Activated CD4-positive, CD25-positive, alpha-beta regulatory T cell treated with anti-CD3 and anti-CD28 coated beads, Interleukin-2, amount 50 U/mL, for 16 hours (primary cell): ENCODE measurements at places on chromosomes 16 and 17.

DNA sequence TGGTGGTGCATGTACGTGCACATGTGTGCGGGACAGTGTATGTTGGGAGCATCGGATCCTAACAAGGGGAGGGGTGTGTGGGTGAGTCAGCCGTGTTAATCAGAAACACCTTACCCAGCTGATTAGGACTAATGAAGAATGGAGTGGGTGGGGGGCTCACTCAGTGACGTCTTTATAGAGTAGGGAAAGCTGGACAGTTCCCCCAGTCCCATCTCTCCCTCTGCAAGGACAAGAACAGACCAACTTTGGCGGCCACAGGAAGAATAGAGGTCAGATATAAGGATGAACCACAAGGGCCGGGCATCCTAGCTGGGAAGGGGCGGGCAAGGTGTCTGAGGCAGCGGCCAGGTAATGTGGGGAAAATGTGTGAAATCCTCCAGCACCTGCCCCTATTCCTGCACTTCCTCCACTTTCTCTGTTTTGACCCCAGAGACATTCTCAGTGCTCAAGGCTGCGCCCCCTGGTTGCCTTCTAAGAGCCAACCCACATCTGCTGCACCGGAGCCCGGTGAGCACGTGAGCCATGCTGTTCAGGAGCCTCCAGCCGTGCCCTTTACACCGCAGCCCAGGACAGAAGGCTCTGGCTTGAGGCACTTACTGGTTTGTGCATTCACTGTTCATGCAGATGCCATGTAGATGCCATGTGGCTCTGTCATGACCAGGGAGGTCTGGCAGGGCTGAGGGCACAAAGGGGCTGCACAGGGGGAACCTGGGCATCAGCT is 18.9 kb upstream of the TBX21 start:
- DNase-seq: no peak

DNA sequence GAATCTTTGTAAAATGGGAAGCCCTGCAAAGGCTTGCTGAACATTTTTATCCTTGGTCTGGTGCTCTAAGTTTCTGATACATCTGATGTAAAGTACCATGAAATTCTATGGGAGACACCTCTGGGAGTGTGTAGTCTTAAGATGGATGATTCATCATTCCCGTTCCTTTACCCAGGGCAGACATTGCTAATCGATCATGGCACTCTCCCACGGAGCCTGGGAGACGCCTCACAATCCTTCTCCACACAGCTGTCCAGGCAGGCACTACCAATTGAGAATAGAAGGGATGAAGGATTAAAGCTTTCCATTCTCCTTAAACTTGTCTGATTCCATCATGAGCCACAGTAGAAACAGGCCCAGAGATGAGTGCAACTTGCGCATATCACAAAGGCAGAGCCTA is 144.8 kb downstream of the GSG1L start:
- DNase-seq: no peak

GRCh38 chr17:29791336-29792080 is 138.5 kb downstream of the SSH2 start:
- no peak for DNase-seq

- no peak for DNase-seq
These were observed 9.4 kb downstream of the CLUH start for GRCh38 chr17:2701996-2702741.

DNA sequence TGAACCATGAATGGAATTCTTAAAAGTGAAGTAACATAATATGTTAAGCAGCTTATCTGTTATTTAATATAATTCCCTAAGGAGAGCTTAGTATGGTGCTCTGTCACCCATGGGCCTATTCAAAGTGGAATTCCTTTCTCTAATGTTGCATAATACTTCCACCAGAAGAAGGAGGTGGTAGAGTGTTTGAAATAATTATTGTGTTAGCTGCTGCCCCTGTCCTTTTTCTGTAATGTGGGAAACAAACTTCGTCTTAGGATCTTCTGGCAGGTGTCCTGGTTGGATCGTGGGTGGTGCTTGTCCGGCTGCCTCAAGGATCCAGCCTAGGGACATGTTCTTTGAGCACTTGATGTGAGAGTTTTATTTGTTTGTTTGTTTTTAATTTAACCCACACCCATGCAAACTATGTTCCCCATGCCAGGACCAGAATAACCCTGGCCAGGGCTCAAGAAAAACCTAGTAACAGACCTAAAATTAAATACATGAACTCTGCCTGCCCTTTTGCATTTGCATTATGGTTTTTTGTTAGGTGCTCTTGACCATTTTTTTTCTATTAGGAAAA is 46.1 kb downstream of the ZNRF1 start:
- no peak for DNase-seq

- no peak for DNase-seq
These were observed 32.9 kb upstream of the SKAP1 start for GRCh38 chr17:48462946-48463345.

DNA sequence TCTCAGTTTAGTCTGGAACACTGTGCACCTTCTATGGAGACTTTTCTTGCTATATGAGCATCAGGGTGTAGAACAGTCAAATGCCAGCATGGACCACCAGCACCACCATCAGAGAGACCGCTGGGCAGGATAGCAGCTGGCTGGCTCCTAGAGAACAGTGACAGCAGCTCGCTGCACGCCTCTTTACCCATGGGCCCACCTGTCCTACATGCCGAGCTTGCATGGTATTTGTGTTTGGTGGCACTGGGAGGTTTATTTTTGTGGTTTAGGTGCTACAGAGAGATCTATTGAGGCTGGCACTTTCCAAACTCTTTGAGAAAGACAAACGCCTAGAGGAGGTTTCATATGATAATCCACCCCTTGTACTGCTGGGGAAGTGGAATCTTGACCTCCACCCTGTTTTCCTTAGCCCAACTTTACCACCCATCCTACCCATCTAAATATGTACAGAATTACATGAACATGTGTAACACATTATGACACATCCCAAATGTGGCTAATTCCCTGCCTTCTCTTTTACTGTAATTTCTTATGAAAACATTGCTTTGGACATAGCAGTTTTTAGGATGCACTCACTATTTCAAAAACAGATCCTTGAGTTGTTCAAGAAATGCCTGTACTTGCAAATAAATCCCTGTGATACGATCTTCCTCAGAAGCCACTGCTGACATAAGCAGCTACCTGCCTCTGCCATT is 46.3 kb downstream of the COG7 start:
- DNase-seq: no peak

- DNase-seq: no peak
These were observed 3.3 kb downstream of the LRRC36 start for GRCh38 chr16:67329901-67330300.

- DNase-seq: no peak
These were observed 30.5 kb downstream of the TMEM11 start for GRCh38 chr17:21183468-21183867.

- DNase-seq: no peak
These were observed 24.8 kb upstream of the NSRP1 start for GRCh38 chr17:30091771-30092170.

- no peak for DNase-seq
These were observed 32.9 kb downstream of the DEF8 start for GRCh38 chr16:89981414-89981813.

DNA sequence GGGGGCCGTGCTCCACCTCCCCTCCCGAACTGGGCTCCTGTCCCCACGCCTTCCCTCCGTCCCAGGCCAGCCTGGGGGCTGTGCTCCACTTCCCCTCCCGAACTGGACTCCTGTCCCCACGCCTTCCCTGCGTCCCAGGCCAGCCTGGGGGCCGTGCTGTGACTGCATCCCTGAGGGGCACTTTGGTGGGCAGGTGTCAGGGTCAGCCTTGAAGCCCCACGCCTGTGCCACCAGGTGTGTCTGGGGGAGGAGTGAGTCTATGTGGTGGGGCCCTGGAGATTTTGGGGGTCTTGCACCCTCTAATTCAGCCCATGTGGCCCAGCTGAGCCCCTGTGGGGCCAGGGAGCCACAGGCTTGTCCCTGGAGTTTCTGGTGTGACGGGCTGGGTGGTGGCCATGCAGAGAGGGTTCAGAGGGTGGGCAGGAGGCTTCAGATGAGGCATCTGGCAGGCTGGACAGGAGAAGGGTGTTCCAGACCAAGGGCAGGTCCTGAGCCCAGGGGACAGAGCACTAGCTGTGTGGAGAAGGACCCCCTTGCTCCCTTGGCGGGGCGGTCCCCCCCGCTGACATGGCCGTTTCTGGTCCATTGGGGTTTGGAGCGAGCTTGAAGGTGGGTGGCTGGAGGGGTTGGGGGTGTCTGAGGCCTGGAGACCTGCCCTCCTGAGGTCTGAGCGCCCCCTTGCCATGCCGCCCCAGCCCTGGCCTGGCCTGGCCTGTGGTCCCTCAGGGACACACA is 8.2 kb downstream of the NHERF2 start:
- no peak for DNase-seq

- DNase-seq: no peak
These were observed 17.1 kb downstream of the ST6GALNAC1 start for GRCh38 chr17:76626442-76626841.

GRCh38 chr17:29566473-29567303 is at the start of gene ABHD15:
ABHD15 (minus strand) TSS chr17:29567037; CDS start chr17:29566966, 71 bp downstream.
- DNase-seq: no peak

- no peak for DNase-seq
These were observed 61.2 kb downstream of the MEAK7 start for GRCh38 chr16:84443166-84443802.
